Upper lobe of left lung (tissue), 6 donors: ENCODE measurements at places on chromosomes 11 and 22. TPM values are rescaled to one million over a fixed set of nuclear protein-coding genes. Genes with fewer than 3 reads are reported as not detected.

The GGA1 gene
- total RNA-seq, result 60.2 TPM

GRCh38 chr11:97964332-97965004 is 1056.3 kb upstream of the CNTN5 start:
- no peak for DNase-seq

DNA sequence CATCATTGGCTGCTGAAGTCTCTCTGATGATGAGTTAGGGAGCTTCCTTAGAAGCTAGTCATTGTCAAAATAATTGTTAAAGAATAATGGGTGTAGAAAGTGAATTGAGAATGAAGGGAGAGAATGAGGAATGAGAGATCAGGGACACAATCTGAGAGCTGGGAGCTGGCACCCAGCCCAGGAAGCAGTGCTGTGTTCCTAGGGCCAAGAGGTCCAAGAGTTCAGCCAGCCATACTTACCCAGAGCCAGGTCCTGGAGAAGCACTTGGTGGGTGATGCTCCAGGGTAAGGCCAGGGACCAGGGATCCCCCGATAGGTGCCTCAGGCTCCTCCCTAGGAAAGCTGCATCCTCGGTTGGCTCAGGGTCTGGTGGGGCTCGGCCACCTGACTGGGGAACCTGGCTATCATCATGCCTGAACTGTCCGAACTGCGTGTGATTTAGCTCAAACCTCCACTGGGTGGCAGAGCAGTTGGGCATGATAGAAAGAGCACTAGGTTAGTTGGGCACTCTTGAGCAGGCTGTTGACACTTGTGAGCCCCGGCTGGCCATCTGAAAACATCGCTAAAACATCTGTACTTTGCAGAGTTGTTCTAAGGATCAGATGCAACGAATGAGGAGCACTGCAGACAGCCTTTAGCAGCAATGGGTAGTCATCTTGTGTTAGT is 123.9 kb upstream of the NCAM1 start:
- no peak for DNase-seq

- no peak for DNase-seq
These were observed 80.2 kb downstream of the CCDC34 start for GRCh38 chr11:27282806-27283205.

DNA sequence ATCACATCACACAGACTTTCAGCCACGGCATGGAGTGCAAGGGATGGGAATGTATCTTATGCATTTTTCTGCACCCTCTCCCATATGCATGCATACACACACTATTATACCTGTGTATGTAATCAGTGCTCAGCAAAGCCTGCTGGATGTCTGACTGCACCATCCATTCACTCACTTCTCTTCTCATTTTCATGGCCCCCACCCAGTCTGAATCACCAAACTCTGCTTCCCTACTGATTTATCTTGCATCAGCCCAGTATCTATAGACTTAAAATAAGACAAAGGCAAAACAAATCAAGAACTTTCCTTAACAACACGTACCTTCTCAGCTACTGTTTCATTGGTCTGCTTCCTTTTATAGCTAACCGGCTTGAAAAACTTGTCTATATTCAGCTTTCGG is 21.6 kb downstream of the DBX1 start:
- DNase-seq, result no peak

DNA sequence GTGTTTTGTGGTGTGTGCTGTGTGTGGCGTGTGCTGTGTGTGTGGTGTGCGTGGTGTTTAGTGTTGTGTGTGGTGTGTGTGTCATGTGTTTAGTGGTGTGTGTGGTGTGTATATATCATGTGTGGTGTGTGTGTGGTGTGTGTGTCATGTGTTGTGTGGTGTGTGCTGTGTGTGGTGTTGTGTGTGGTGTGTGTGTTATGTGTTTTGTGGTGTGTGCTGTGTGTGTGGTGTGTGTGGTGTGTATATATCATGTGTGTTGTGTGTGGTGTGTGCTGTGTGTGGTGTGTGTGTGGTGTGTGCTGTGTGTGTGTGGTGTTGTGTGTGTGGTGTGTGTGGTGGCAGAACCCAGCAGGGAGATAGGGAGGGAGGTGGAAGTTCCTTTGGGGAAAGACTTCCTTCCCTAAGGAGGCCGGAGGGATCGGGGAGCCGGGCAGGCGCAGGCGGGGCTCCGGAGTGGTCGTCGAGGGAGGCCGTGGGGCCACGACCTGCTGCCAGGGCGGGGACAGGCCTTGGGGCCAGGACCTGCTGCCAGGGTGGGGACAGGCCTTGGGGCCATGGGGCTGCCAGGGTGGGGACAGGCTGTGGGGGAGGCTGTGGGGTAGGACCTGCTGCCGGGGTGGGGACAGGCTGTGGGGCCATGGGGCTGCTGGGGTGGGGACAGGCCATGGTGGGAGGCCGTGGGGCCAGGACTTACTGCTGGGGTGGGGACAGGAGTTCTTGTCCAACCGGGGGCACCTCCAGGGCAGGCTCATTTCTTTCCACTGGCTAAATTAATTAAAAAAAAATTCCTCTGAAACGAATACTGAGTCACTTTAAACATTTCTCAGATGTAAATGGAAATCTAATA is 15.2 kb downstream of the PIM3 start:
- DNase-seq, result peak; percentile 84

DNA sequence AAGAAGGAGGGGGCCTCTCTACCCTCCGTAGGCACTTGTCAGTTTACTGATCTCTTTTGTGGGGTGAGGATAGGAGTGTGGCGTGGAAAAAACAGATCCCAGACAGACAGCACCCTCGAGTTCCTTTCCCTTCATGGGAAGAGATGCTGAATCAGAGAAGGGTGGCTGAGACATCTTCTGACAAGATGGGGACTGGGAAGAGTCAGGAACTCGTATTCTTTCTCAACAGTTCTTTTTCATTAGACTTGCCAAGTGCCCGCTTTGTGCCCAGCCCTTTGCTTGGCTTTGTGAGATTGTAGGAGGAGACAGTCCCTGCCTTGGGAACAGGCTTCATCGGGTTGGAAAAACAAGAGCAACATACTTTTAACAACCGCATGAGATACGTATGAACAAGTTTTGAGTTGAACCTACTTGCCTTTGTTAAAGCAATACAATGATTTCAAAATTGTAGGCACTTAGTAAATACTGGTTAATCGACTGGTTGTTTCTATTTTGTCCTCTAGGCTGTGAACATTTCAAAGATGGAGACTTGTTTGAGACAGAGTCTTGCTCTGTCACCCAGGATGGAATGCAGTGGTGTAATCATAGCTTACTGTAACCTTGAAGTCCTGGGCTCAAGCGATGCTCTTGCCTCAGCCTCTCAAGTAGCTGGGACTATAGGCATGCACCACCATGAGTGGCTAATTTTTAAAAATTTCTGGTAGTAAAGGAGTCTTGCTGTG is 1.1 kb downstream of the RRM1 start:
- DNase-seq, result no peak

The RBFOX2 gene
- total RNA-seq, result 47.8 TPM

DNA sequence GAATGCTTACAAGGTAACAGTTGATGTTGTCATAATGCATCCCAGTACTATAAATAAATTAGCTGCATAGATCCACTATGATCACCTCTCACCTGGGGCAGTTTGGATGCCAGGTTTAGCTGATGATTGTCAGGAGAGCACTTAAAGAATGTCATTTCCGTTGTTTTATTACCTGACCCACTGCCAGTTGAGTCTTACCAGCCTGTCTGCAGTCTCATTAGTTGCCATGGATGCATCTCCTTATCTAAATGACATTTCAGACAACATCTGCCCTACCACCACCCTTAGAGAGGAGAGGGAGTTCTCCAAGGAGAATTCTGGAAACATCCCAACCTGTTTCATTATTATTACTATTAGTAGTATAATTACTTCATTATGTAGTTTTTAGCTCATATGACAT is 339.1 kb upstream of the API5 start:
- DNase-seq, result no peak

The PKP3 gene
- 33.4 TPM for total RNA-seq
